Right renal pelvis (tissue), 4 donors: ENCODE measurements at places on chromosomes 11 and 22. TPM values are rescaled to one million over a fixed set of nuclear protein-coding genes. Genes with fewer than 3 reads are reported as not detected.

Gene SCGB2A2
- not detected for polyA plus RNA-seq

Gene CARNS1
- 2.4 TPM for polyA plus RNA-seq

DNA sequence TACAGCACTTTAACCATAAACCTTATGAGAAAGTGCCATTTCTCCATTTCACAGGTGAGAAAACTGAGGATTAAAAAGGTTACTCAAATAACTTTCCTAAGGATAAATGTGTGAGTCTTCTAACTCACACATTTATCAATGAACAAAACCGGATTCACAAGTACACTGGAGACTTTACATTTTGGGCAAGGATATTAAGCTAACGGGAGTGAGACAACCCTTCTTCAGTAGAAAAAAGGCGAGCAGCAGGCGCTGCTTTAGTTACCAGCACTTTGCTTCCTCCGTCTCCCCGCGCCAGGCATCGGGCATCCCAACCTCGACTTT is 356 bp upstream of the TTC12 start:
- no peak for DNase-seq

GRCh38 chr11:29842061-29842460 is 174.8 kb downstream of the KCNA4 start:
- no peak for DNase-seq

GRCh38 chr11:18364495-18365073 is 29.8 kb upstream of the LDHA start:
- DNase-seq = no peak

DNA sequence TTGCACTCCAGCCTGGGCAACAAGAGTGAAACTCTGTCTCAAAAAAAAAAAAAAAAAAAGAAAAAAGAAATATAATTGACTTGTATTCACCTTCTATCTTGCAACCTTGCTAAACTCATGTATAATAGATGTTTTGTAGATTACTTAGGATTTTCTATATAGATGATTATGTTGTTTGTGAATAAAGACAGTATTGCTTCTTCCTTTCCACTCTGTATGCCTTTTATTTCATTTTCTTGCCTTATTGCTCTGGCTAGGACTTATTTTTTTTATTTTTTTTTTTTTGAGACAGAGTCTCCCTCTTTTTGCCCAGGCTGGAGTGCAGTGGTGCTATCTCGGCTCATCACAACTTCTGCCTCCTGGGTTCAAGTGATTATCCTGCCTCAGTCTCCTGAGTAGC is 29.7 kb upstream of the SOX10 start:
- DNase-seq = no peak
